ENCODE measurements at places on chromosomes 5 and 9.

- DNase-seq = no peak
Measured at GRCh38 chr5:179455320-179455719, 95.0 kb upstream of the RUFY1 start.

DNA sequence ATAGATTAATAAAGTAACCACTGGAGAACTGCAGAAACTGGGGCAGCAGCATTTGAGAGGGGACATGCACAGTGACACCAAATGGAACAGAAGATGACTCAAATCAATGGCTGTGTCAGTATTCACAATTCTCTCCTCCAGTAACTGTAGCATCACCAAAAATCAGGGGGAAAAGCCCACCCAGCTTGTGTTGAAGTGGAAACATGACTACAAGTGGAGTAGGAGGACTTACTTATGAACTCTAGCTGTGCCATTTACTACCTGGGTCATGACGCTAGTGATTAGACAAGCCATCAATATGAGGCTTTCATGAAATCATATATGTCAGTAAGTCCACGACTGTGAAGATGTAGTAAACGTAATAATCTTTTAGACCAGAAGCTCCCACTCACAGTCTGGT, 199.8 kb upstream of the PTGER4 start:
- no peak for DNase-seq

GRCh38 chr9:92938025-92938424, 9.3 kb upstream of the FGD3 start:
- DNase-seq = no peak

GRCh38 chr9:77022783-77023440, 3.5 kb downstream of the FOXB2 start:
- no peak for DNase-seq

- peak; percentile 99 for DNase-seq
Measured at GRCh38 chr5:14440582-14441431, 140.8 kb upstream of the OTULINL start.
